ENCODE measurements at places on chromosomes 1 and 21. TPM values are rescaled to one million over a fixed set of nuclear protein-coding genes. Genes with fewer than 3 reads are reported as not detected.
A peak's percentile ranks its signal among the peaks of the same experiment; 100 is the strongest.

GRCh38 chr1:15426492-15427279 lies 11.6 kb upstream of the CTRC start:
- H3K27me3 ChIP-seq: no peaks in the 10 kb centered on the region
- no peak for DNase-seq
- no peak overlapping the region for H3K4me3 ChIP-seq
- peaks cover 8% of the 10 kb centered on the region for H3K4me1 ChIP-seq
- peak overlapping the region; percentile 69 for H3K27ac ChIP-seq

GRCh38 chr1:153350321-153350957 lies 1.8 kb upstream of the PGLYRP4 start:
- DNase-seq: no peak
- no peak overlapping the region for H3K4me3 ChIP-seq
- H3K4me1 ChIP-seq: peaks cover 14% of the 10 kb centered on the region
- H3K27ac ChIP-seq: no peak overlapping the region
- no peaks in the 10 kb centered on the region for H3K36me3 ChIP-seq

DNA sequence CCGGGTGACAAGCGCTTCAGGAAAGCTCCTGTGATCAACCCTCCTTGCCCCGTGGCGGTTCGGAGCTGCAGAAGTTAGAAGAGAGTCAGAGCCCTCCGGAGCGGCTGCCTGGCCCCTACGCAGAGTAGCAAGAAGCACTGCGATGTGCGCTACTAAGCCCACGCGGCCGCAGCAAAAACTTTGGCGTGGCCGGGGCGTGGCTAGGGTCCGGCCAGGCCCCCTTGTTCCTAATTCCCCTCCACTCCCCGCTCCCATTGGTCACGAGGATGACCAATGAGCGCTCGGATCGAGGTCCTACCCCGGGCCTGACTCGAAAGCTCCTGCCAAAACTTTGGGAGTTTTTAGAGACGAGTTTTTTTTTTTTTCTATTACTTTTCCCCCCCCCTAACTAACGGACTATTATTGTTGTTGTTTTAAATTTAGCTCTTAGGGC lies at the start of gene HLX:
HLX (plus strand) TSS at position 368 of the 433 bp plus-strand sequence. CDS start 415 bp downstream, outside the sequence.
- no peak within 1 kb of the TSS for H3K27ac ChIP-seq
- peaks cover 26% of the 10 kb centered on the region for H3K4me1 ChIP-seq
- peak within 1 kb of the TSS; percentile 73 for H3K4me3 ChIP-seq
- H3K27me3 ChIP-seq: peaks cover 77% of the 10 kb centered on the region

DNA sequence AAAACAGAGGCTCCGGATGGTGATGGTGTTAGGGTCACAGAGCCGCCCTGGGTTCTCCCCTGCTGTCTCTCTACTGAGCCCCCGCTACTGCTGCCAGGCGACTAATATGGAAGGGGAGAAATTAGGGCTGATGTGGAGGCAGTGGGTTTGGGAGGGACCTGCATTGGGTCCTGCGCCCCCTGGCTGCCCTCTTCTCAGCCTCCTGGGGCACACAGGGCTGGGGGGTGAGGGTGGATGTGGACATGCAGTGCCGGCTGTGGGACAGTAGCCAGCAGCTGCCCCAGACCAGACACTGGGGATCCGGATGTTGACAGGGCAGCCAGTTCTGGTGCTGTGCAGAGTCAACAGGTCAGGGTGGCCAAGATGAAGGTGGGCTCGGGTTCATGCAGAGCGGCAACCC lies 1.5 kb upstream of the CLCNKB start:
- DNase-seq: no peak
- H3K27ac ChIP-seq: no peak overlapping the region
- no peaks in the 10 kb centered on the region for H3K36me3 ChIP-seq
- no peaks in the 10 kb centered on the region for H3K4me1 ChIP-seq
- H3K27me3 ChIP-seq: no peaks in the 10 kb centered on the region
- H3K4me3 ChIP-seq: no peak overlapping the region

- no peak for DNase-seq
- H3K36me3 ChIP-seq: no peaks in the 10 kb centered on the region
- no peak overlapping the region for H3K27ac ChIP-seq
- H3K27me3 ChIP-seq: peaks cover 34% of the 10 kb centered on the region
- H3K4me3 ChIP-seq: no peak overlapping the region
These were observed 186.1 kb upstream of the CAMK1G start for GRCh38 chr1:209397371-209397770.

- H3K4me3 ChIP-seq: no peak overlapping the region
- no peak for DNase-seq
- no peaks in the 10 kb centered on the region for H3K27me3 ChIP-seq
- H3K4me1 ChIP-seq: no peaks in the 10 kb centered on the region
- H3K36me3 ChIP-seq: no peaks in the 10 kb centered on the region
These were observed 108.5 kb upstream of the KCTD3 start for GRCh38 chr1:215458562-215458961.

- DNase-seq: no peak
- H3K4me1 ChIP-seq: no peaks in the 10 kb centered on the region
- no peak overlapping the region for H3K4me3 ChIP-seq
These were observed 636.9 kb downstream of the KIF26B start for GRCh38 chr1:245791410-245792312.

DNA sequence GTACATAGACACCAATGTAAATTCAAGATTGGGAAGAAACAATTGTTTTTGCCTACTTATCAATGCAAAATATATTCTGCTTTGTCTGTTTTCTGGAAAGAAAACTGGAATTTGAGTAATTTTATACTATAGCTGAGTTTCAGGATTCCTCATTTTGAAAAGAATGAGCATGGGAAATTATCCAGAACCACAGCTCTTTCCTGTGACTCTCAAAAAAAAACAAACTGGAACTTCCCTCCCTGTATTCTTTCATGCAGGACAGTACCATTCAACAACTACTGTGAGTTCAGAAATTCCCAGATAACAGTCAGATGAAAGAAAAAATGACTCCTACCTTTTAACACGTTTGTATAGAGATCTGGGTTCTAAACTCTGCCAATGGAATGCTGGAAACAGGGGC lies 372.4 kb downstream of the TGFB2 start:
- H3K27ac ChIP-seq: no peak overlapping the region
- no peaks in the 10 kb centered on the region for H3K4me1 ChIP-seq
- no peaks in the 10 kb centered on the region for H3K27me3 ChIP-seq
- no peak overlapping the region for H3K4me3 ChIP-seq

- no peaks in the 10 kb centered on the region for H3K36me3 ChIP-seq
- peaks cover 3% of the 10 kb centered on the region for H3K27me3 ChIP-seq
- no peak for DNase-seq
- no peak overlapping the region for H3K27ac ChIP-seq
These were observed 66.7 kb downstream of the BARHL2 start for GRCh38 chr1:90650401-90650800.

DNA sequence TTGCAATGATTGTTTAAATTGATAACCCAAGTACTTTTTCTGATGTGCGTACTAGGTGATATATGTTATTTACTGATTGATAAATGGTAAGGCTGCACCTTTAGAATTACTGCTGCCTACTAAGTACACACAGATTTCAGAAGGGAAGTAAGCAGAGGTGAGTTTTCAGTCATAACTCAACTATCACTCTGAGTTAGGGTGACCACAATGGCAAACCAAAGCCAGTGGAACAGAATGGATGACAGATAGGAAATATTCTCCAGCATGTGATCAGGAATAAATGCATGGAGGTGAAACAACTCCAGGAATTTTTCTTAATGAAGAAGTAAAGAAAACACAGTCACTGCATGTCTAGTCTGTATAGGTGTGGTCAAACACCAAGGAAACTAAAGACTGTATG lies 7.5 kb upstream of the KCNJ15 start:
- no peaks in the 10 kb centered on the region for H3K36me3 ChIP-seq
- DNase-seq: no peak
- peaks cover 18% of the 10 kb centered on the region for H3K27me3 ChIP-seq
- no peak overlapping the region for H3K4me3 ChIP-seq
- no peak overlapping the region for H3K27ac ChIP-seq

GRCh38 chr1:157234705-157235273 lies 96.6 kb upstream of the ETV3 start:
- peaks cover 24% of the 10 kb centered on the region for H3K27me3 ChIP-seq
- no peaks in the 10 kb centered on the region for H3K36me3 ChIP-seq
- no peak overlapping the region for H3K27ac ChIP-seq
- H3K4me1 ChIP-seq: no peaks in the 10 kb centered on the region

DNA sequence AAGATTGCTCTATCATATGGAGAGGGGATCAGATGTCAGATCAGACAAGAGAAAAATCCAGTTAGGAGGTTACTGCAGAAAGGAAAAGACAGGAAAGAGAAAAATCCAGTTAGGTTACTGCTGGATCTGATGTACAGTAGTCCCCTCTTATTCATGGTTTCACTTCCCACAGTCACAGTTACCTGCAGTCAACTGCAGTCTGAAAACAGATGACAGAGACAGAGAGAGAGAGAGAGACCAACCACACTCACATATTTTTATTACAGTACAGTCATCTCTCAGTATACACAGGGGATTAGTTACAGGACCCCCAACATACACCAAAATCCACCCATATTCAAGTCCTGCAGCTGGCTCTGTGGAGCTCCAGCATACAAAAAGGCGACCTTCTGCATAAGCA lies 29.3 kb downstream of the NUP133 start:
- peaks cover 9% of the 10 kb centered on the region for H3K4me1 ChIP-seq
- peaks cover 24% of the 10 kb centered on the region for H3K36me3 ChIP-seq
- H3K27ac ChIP-seq: no peak overlapping the region

DNA sequence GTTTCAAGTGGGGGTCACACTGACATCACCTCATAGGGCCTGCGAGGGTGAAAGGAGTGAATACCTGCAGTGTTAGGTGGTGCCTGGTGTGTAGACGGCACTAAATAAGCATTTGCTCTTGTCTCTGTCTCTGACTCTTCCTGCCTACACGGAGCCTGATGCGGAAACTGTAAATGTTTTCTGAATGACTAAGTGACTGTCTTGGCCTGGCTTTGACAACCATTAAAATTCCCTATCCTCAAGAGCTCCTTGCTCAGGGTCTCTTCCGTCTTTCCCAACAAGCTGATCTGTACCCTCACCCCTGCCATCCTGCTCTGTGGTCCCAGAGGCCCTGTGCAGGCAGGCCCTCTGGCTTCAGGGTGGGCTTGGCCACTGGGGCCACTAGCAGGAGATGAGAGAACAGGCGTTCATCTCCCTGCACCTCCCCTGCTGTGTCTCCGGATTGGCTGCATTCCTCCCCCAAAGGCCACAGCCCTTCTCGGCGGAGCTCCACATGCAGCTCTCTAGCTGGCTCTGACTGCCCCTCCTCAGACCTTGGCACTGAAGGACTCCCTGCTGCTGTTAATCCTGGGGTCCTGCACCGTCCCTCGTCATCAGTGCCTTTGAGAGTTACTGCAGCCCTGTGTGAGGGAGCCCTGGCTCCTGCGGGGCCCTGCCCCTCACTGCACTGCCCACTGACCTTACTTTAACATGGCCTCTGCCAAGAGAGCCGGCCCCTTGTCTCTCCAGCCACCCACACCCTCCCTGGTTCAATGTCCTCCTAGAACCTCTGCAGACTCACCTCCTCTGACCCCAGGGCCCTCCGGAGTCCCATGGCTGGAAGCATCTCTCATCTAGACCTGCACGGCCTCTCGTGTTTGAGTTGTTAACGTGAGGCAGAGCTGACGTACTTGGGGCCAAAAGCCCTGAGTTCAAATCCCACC lies 211.1 kb downstream of the MATN1 start:
- H3K27ac ChIP-seq: no peak overlapping the region
- peaks cover 1% of the 10 kb centered on the region for H3K27me3 ChIP-seq
- no peak for DNase-seq
- no peaks in the 10 kb centered on the region for H3K36me3 ChIP-seq
- no peak overlapping the region for H3K4me3 ChIP-seq
- no peaks in the 10 kb centered on the region for H3K4me1 ChIP-seq

DNA sequence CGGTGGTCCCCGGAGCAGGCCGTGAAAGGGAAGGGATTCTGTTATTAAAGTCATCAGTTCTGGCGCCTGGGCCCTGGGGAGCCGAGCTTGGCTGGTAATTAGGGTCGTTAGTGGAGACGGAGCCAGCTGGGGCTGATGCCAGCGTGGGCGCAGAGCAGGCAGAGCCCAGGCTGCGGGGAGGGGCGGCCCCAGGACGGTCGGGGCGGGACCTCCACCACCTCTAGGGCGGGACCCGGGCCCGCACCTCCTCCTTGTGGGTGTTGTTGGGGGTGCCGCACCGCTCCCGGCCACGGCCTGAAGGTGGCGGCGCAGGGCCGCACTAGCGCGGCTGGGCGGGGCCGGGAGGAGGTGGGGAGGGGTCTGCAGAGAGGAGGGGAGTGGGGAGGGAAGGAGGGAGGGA lies 470.6 kb downstream of the PTPRU start:
- no peak overlapping the region for H3K4me3 ChIP-seq
- peaks cover 16% of the 10 kb centered on the region for H3K27me3 ChIP-seq
- H3K27ac ChIP-seq: no peak overlapping the region
- DNase-seq: peak; percentile 43

GRCh38 chr1:97007840-97008604 lies 286.4 kb downstream of the PTBP2 start:
- no peak overlapping the region for H3K4me3 ChIP-seq
- no peaks in the 10 kb centered on the region for H3K36me3 ChIP-seq
- no peak overlapping the region for H3K27ac ChIP-seq
- DNase-seq: no peak

DNA sequence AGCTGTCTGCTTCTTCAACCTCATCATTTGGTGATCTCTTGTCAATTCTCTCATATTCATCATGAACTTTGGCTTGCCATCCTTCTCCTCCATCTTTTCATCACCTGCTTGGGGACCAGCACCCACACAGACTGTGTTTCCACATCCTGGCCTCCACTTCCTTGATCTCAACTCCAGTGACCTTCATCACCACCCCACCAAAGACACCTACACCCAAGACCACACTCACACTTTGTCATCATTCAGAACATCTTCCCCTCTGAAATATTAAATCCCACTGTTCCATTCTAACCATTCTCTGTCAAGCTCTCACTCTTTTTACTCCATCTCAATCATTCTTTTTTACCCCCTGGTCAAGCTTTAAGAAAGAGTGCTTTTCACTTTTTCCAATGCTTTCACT lies 115.5 kb upstream of the VAV3 start:
- peak; percentile 40 for DNase-seq
- peak overlapping the region; percentile 86 for H3K27ac ChIP-seq
- H3K27me3 ChIP-seq: no peaks in the 10 kb centered on the region
- H3K36me3 ChIP-seq: peaks cover 4% of the 10 kb centered on the region
- peak overlapping the region; percentile 53 for H3K4me3 ChIP-seq
- H3K4me1 ChIP-seq: peaks cover 56% of the 10 kb centered on the region

GRCh38 chr1:208207388-208208131 lies 36.6 kb downstream of the PLXNA2 start:
- H3K27ac ChIP-seq: no peak overlapping the region
- H3K4me3 ChIP-seq: no peak overlapping the region
- no peak for DNase-seq
- no peaks in the 10 kb centered on the region for H3K36me3 ChIP-seq

- peak overlapping the region; percentile 87 for H3K4me3 ChIP-seq
- H3K4me1 ChIP-seq: peaks cover 29% of the 10 kb centered on the region
- peaks cover 18% of the 10 kb centered on the region for H3K36me3 ChIP-seq
- peak overlapping the region; percentile 89 for H3K27ac ChIP-seq
These were observed 1.4 kb upstream of the ARF1 start for GRCh38 chr1:228081144-228081543.

- H3K27me3 ChIP-seq: peaks cover 8% of the 10 kb centered on the region
- H3K4me3 ChIP-seq: no peak overlapping the region
- H3K27ac ChIP-seq: no peak overlapping the region
- no peaks in the 10 kb centered on the region for H3K36me3 ChIP-seq
- peaks cover 2% of the 10 kb centered on the region for H3K4me1 ChIP-seq
These were observed 34.6 kb downstream of the TMEM51 start for GRCh38 chr1:15188130-15188524.

Gene MIER1
- total RNA-seq: 57.1 TPM

Gene ADGRB2
- total RNA-seq: 0.75 TPM

Gene SLFNL1
- 0.60 TPM for total RNA-seq

Gene RAB42
- total RNA-seq: 0.79 TPM

Gene LAX1
- 26.3 TPM for total RNA-seq

Gene TRABD2B
- not detected for total RNA-seq

Gene B3GALT5
- not detected for total RNA-seq

Gene NUDC
- total RNA-seq: 59.0 TPM

Gene SMIM1
- 0.94 TPM for total RNA-seq

Gene UBL4B
- not detected for total RNA-seq

Gene FMO1
- not detected for total RNA-seq
